ENCODE measurements at places on chromosomes 5 and 9.

GRCh38 chr5:43648499-43649124, 45.6 kb downstream of the NNT start:
- DNase-seq = no peak

- no peak for DNase-seq
Observed at GRCh38 chr9:7802666-7803065, 3.1 kb upstream of the DMAC1 start.

DNA sequence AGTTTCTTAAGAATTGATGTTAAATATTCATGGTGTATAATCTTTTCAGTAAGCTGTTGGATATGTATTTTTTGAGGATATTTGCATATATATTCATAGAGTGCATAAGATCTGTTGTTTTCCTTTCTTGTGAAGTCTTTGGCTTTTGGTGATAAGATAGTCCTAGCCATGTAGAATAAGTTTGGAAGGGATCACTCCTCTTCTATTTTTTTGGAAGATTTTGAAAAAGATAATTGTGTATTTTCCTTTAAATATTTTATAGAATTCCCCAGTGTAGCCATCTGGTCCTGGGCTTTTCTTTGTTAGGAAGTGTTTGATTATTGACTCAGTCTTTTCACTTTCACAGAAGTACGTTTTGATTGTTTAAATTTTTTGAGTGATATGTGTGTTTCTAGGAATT, 318.8 kb upstream of the CDH10 start:
- no peak for DNase-seq

- DNase-seq = no peak
Observed at GRCh38 chr5:141565826-141566570, 52.8 kb downstream of the DIAPH1 start.

DNA sequence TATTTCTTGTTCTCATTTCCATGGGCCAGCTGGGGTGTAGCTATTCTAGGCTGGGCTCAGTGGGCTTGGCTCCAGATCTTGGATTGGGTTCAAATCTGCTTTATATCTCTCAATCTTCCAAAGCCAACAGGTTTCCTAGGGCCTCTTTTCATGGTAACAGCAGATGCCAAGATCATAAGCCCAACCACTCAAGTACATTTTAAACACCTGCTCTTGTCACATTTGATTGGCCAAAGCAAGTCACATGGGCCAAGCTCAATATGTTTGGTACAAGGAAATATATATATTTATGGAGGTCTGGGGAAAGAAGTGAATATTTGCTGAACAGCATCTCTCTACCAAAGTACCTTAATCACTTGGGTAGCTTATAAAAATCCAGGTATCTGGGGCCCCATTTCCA, 49.5 kb downstream of the MRRF start:
- no peak for DNase-seq

GRCh38 chr5:6228257-6229250, 149.8 kb downstream of the MED10 start:
- DNase-seq = no peak

DNA sequence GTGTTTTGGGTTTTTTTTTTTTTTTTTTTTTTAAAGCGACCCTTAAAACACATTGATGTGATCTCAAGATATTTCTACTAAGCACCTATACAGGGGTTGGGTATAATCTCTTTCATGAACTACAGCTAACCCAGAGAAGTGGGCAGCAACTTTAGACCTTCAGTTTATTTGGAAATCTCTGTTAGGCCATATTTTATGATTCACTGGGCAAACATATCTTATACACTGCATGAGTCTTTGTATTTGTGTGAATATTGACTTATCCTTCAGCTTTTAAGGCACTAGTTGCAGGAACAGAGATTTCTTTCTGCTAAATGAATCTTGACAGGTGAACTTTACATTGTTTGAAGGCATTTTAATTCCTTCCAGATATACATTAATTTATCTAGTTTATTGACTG, 194.4 kb downstream of the ARRDC3 start:
- DNase-seq = no peak

DNA sequence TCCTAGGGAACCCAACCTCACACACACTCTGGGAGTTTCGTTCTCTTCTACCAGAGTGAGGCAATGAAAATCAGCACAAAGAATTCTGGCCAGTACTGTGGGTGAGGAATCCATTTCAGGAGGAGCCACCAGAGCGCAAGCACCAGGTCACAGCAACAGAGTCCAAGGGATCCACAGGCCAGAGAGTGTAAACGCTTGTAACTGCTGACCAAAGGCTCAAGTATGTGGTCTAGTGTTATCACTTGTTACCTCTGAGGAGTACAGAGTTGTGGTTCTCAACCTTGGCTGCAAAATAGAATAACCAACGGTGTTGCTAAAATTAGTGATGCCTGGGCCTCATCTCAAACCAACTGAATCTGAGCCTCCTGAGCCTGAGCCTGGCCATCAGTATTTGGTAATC, 152.5 kb upstream of the ZNF366 start:
- DNase-seq = no peak

Data from left kidney (tissue), 8 donors.